Karpas-422 (cell line): ENCODE measurements at places on chromosomes 2 and 18.

- DNase-seq = no peak
Measured at GRCh38 chr2:195594248-195594647, 62.8 kb upstream of the SLC39A10 start.

DNA sequence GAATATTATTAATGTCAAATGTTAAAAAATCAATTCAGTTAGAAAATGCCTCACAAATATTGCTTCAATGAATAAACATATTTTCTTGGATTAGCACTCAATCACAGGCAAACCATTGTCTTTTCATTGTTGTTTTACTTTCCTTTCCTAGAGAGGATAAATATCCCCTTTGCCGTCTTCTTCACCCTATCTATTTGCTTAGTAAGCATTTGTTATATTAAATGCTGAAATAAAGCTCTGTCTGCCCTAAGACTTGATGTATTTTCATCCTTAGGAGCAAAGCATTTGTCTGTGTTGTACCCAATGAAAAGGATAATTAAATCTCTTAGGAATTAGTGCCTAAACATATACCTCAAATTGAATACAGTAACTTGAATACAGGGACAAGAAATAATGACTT, 1071.2 kb upstream of the GYPC start:
- no peak for DNase-seq

- no peak for DNase-seq
Measured at GRCh38 chr2:205803500-205803899, 121.2 kb downstream of the NRP2 start.

DNA sequence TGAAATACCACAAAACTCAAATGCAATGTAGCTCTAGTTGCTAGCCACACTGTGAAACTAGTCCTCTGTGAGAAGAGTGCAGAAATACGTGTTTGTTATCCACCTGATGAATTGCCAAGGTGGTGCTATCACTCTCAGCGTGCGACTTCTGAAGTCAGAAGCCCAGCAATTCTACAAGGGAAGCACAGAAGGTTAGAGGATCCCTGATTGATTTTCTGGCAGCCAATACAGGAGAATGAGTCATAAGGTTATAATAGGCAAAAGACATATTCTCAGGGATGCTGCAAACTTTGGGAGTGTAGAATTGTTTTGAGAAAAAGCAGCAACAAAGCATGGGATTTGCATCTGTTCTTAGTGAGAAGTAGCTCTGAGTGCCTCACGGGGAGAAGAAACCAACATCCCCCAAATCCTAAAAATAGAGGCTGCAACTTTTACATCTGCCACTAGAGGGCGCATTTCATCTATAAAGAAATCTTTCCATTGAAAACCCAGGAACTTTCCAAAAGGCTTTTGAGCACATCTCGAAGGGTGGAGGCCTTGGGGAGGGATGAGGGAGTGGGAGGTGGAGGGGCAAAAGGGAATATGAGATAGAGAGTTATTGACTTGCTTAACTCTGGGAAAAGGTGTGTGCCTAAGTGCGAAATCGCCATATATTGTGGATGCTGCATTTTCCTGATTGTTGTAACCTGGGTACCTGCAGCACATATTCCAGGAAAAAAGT, 78.0 kb downstream of the TMEM182 start:
- peak; percentile 81 for DNase-seq

- no peak for DNase-seq
Measured at GRCh38 chr2:240229005-240229404, 88.5 kb upstream of the OTOS start.

DNA sequence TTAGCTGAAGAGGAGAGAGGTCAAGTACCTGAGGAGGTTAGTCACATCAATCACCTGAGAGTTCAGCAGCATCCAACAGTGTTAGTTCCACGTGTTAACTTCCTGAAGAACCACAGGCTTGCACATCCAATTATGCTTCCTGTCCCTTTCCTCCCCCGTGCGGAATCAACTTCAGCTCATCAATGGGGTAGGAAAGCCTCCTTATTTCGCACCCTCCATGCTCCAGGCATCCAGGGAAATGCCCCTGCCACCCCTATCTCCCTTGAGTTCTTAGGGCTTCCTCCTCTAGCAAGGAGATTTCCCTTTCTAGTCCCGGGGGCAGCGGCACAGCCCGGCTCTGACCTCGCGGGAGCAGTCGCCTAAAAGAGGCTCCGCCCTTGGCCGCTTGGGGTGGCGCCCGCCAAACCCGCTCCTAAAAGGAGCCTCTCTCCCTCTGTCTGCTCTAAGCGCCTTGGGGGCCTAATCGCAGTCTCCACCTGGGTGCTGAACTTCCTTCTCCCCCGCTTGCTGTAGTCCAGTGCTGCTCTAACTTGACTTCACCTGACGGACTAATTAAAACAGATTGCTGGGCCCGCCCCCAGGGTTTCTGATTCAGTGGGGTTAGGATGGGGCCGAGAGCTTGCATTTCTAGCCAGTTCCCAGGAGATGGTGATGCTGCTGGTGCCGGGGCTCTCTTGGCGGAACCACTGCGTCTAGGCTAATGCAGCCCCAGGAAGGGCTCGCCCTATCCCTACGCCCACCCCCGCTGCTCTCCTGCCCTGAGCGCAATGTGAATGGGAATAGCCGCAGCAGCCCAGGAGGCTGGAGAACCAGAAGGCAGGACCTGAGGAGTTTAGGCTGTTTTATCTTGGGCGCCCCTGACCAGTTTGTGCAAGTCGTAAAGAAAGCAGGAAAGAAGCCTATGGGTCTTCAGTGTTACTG, 3.4 kb upstream of the TET3 start:
- peak; percentile 90 for DNase-seq

GRCh38 chr18:10015941-10016819, 102.4 kb downstream of the VAPA start:
- DNase-seq = no peak

DNA sequence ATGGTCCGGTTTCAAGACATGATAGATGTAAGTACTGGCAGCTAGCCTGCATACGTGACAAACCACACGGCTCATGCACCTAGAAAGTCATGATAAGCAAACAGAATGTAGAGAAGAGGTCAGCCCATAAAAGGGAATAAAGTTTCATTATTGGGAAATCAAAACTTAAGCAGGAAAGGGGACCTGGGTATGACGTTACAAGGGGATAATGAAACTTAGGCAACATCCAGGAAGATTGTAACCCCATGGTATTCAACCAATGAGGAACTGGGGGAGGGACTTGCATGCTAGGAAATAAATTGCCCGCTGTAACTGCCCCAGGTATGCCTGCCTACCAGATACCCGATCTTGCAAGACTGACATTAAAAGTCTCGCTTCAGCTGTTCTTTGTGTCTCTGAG, 1679.0 kb downstream of the SUCLG1 start:
- no peak for DNase-seq

GRCh38 chr2:217949447-217949846, 53.3 kb downstream of the TNS1 start:
- DNase-seq = no peak

GRCh38 chr2:136664713-136665405, 100.5 kb upstream of the THSD7B start:
- no peak for DNase-seq

GRCh38 chr2:207734264-207734635, 22.8 kb downstream of the CCNYL1 start:
- no peak for DNase-seq

GRCh38 chr2:36653967-36654694, 42.4 kb upstream of the VIT start:
- DNase-seq = no peak
